NCI-H1092 (cell line): ENCODE measurements at places on chromosomes 4 and X.

- DNase-seq, result peak; percentile 98
Measured at GRCh38 chrX:103686199-103687072, at the start of gene MORF4L2. Gene MORF4L2, minus strand, starts transcription at chrX:103686699. Its CDS starts 9,672 bp downstream, at chrX:103677027.

- no peak for DNase-seq
Measured at GRCh38 chr4:185794637-185795036, 17.4 kb downstream of the SORBS2 start.

GRCh38 chr4:150598909-150599308 is 17.0 kb downstream of the MAB21L2 start:
- DNase-seq, result no peak

DNA sequence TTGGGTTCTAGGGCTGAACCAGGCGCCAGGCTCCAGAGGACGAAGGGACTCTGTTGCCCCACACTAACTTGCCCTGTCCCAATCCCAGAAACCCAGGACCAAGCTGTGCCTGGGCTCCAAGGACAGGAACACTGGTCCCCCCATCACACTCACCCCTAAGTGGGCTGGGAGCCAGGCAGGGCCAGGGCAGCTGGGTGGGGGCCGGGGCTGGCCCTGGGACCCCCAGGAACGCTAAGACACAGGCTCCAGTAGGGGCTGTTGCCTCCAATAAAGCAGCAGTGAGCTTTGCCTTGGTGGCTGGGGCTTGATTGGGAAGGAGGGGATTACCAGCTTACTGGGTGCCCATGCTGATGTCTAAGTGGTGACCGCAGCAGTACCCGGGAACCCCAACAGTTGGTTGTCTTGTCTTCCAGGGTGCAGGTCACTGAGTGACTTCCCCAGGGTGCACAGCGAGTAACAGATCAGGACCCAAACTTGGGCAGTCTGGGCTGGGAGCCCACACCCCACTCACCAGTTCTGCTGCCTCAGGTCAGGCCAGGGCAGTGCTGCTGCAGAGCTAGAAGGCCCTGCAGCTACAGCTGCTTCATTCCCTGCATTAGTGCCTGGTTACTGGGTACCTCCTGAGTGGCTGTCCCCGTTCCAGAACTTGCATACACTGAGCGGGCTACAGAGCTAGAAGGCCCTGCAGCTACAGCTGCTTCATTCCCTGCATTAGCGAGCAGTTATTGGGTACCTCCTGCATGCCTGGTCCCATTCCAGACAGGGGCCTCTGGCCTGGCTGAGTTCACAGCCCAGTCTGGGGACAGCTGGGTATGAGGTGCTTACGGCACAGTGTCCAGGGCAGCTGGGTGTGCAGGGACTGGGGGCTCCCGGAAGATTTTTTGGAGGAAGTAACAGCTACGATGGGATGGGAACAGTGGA is 9.4 kb upstream of the ADD1 start:
- DNase-seq, result no peak

- no peak for DNase-seq
Measured at GRCh38 chrX:100435726-100436125, 25.7 kb upstream of the PCDH19 start.

DNA sequence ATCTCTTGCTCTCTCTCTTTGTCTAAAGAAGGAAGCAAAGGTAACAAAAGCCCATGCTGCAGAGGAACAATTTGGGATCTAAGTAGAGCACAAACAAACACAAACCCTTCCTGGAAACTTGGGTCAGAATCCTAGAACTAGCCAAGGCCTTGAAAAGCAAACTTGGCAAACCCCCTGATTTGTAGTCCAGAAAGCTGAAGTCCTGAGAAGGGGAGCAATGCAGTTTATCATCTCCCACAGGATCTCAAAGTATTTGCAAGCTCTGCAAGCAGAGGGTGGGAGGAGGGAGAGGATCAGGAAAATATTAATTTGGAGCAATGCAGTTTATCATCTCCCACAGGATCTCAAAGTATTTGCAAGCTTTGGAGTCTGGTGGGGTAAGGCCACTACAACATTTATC is 379.5 kb upstream of the FGF13 start:
- DNase-seq, result no peak
